NCI-H1930 (cell line): ENCODE measurements at places on chromosomes 3 and 15.

DNA sequence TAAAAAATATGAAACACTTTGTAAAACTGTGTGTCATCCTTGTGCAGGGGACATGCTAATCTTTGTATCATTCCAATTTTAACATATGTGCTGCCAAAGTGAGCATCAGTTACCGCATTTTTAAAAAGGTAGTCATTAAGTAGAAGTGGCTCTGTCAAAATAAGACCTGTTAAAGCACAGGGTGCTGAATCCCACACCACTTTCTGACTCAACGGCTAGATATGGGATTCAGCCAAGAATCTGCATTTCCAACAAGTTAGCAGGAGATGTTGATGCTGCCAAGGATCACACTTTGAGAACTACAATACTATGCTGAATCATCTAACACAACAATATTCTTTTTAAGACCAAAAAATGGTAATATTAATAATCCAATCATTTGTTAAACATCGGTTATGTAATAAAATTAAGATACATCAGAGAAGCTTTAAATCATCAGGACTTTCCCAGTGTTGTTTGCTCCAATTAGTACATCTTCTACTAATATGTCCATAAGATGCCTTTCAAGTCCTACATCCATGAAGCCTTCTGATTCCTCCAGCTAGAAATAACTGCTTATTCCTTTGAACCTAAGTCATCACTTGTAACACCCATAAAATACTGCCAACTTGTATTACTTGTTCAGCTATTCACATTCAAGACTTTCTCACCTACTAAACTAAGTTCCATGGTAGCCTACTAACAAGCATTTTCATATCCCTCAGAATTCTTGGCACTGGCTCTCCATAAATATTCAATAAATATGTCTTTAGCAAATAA lies 71.1 kb downstream of the TBL1XR1 start:
- no peak for DNase-seq

DNA sequence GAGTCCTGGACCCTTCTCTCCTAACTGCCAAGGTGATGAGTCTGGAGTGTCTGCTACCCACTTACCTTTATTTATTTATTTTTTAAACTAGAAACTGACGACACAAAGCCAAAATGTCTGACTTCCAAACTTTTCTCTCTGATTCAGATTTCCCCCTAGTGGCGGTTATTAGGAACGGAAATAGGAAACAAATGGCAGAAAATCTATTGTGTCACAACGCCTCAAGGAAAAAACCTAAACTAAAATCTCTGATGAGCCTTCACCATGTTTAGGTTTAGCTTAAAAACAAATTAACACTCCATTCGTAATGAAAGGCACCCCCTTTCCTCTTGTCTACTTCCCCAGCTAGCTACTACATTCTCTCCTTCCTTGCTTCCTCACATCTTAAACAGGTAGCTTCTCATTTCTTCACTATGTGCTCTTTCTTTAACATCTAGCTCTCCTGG lies 94.0 kb upstream of the MEX3B start:
- DNase-seq: no peak

GRCh38 chr3:171748064-171748924 lies 62.0 kb downstream of the PLD1 start:
- DNase-seq: no peak

DNA sequence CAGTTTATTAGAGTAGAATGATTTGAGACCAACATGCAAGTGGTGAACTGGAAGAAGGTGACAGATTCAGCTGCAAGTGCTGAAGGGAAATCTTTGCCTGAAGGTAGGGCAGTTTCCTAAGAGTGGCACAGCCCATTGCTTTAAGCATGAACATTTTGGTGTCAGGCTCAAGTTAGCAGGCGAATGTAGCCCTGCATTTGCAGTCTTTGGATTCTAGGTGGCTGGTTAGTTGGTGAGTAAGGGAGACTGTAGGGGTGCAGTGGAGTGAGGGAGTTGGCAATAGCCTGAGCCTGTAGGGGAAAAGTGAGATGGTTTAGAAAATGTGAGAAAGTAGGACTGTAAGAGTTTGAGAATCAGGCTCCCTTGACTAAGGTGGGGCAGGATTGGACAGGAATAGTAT lies 29.7 kb downstream of the UBE2E2 start:
- DNase-seq: no peak

GRCh38 chr15:42001236-42001635 lies 19.6 kb downstream of the PLA2G4E start:
- no peak for DNase-seq

DNA sequence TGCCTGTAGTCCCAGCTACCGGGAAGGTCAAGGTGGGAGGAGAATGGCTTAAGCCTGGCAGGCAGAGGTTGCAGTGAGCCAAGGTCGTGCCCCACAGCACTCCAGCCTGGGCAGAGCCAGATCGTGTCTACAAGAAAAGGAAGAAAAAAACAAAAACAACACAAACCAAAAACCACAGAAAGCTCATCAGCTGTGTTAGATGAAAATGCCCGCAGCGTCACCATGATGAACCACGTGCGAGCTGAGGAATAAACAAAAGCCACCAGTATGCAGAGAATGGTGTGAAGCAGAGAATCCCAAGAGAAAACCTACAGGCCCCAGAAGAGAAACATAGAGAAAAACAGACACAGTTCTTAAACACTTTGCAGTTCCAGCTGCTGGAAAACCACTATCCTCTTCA lies 19.7 kb upstream of the TM4SF19 start:
- DNase-seq: no peak

- DNase-seq: no peak
These were observed 985 bp downstream of the TRPC1 start for GRCh38 chr3:142724682-142725356.

DNA sequence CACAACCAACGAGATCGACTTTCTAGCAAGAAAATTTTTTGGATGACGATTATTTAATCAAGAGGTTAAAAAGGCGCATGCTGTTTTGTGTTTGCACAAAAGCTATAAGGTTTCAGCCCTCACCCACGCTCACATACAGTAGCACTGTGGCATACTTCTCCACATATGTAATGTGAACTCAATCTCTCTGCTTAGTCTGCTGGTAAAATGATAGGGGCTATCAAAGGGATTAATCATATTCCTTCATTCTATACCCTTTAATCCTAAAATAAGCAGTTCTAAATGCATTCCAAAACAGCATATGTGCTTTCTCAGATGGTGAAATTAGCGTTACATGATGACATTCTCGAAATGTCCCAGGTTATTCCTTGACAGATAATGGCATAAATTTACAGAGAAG lies 196.9 kb upstream of the PRICKLE2 start:
- no peak for DNase-seq
